HT-29 (cell line): ENCODE measurements at places on chromosomes 5 and 9.
A peak's percentile ranks its signal among the peaks of the same experiment; 100 is the strongest.

- DNase-seq = no peak
These were observed 625.3 kb upstream of the DMAC1 start for GRCh38 chr9:8424786-8425410.

DNA sequence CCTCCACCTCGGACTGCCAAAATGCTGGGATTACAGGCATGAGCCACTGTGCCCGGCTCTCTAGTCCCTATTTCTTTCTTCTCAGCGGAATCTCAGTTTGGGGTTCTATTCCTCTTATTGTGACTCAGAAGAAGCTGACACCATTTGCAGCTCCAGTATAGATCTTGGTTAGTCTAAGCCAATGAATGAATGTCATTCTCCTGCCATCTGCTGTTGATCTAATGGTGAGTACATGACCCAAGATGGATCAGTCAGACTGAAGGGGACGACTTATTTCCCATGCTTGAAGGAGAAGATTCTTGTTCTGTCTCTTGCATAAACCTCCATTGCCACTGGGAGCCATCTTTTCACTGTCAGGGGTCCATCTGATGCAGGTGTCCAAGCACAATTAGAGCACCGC, 76.0 kb upstream of the KLF9 start:
- DNase-seq = no peak

DNA sequence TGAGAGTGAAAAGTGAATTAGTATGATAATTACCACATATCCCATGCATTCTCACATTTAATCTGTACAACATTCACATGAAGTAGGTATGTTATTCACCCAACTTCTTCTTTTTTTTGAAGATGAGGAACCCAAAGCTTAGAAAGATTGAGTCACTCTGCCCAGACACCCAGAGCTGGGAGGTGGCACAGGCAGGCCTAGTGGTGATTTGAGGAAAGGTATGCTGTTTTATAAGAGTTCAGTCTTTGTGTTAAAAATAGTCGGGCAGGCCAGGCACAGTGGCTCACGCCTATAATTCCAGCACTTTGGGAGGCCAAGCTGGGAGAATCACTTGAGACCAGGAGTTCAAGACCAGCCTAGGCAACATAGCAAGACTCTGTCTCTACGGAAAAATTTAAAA, 285.3 kb downstream of the NR3C1 start:
- DNase-seq = no peak

- DNase-seq = peak; percentile 66
These were observed at the start of gene CARD6 for GRCh38 chr5:40841068-40841805. Gene CARD6 (plus strand): TSS chr5:40841367. CDS start chr5:40841383, 16 bp downstream.

- DNase-seq = no peak
These were observed 23.6 kb upstream of the CDK5RAP2 start for GRCh38 chr9:120603591-120603990.

- DNase-seq = peak; percentile 13
These were observed 25.2 kb upstream of the SYNPO start for GRCh38 chr5:150615141-150615699.

DNA sequence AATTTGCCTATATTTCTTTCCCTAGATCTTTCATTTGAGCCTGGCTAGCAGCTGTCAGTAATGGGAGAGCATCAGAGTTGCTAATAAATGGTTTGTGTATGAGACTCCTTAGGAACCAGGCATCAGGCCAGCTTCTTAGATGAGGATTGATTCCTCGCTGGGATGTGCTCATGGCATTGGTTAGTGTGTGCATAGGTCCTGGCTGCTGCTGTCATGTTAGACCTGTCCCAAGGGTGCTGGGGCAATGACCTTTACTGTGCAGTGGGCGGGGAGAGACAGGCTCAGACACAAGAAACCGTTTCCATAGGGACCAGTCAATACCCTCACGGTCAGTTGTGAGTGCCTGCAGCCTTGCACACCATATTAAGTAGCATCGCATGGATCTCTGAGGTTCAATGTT, 112.3 kb upstream of the NR3C1 start:
- no peak for DNase-seq

GRCh38 chr9:94082553-94082952, 1.7 kb upstream of the PTPDC1 start:
- no peak for DNase-seq

DNA sequence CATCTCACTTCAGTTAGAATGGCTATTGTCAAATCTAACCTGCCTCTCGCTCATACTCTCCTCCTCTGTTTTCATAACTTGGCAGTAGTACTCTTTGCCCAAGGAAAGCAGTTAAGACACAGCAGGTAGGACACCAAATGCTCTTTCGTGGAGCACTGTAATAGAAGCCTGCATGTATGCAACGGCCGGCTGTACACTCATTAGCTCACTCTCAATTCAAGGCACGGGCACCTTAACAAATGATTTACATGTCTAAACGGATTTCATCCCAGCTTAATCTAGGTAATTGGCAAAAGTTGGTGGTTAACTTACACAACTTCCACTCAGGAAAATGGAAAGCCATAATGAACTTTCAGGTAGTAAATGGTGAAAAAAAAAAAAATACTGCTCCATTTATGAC, 14.9 kb downstream of the DEPDC1B start:
- no peak for DNase-seq

DNA sequence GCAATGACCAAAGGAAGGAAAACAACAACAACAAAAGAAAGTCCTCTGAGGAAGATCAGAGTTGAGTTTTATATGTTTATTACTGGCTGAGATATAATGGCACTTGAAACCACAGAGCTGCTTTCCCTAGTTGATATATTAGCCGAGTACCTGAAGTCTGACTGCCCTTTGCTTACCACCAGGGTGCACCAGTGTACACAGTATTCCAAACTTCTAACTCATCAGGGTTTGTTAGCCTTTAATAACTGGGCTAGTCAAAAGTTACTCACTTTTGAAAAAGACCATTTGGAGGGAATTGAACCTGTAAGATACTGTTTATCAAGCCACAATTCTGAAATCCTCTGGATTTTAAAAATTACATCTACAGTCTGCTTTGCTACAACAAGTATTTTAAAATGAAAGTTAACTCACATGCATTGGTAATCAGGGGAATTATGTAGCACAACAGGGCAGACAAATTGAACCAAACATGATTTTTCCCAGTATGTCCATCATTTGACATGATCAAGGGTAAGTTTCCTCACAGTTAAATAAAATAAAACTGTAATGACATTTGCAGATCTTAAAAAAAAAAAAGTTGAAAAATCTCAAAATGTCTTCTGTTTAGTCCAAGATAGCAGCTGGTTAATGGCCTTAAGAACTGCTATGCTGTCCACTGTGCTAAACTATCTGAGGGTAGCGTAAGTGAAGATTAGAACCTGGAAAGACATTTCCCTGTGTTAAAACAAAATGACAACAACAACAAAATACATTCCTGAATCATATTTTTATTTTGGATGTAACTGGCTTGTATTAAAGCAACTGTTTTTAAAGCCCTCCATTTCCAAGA, 57.3 kb upstream of the C6 start:
- DNase-seq = peak; percentile 61

- DNase-seq = no peak
These were observed 133.6 kb upstream of the NR3C1 start for GRCh38 chr5:143537056-143537455.

DNA sequence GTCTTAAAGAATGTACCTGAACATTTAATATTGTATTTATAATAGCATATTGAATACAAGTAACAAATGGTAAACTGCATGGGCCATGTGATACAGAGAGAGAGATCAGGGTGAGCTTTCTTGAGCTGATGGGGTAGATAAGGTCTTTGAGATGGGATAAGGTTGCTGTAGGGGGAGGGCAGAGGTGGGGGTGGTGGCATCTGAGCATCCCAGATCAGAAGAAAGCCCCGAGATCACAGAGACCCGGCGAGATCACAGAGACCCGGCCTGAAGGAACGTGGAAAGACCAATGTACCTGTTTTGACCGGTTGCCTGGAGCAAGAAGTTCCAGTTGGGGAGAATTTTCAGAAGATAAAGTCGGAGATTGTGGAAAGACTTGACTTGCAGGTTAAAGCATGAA, 6.6 kb downstream of the SMARCA2 start:
- no peak for DNase-seq

DNA sequence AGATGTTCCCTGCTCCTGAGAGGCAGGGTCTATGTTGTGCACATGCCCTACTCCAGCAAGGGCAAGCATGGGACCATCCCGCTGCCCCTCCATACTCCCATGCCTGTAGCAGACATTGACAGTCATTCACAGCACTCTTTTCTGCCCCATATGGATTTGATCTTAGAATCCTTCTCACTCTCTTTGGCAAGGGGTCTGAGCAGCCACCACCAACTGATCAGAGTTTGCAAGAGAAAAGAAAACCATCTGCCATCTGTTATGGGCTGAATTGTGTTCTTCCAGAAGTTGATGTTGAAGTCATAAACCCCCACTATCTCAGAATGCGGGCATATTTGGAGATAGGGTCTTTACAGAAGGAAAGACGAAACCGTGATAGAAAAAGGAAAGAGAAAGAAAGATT, 315.1 kb upstream of the CLINT1 start:
- no peak for DNase-seq

DNA sequence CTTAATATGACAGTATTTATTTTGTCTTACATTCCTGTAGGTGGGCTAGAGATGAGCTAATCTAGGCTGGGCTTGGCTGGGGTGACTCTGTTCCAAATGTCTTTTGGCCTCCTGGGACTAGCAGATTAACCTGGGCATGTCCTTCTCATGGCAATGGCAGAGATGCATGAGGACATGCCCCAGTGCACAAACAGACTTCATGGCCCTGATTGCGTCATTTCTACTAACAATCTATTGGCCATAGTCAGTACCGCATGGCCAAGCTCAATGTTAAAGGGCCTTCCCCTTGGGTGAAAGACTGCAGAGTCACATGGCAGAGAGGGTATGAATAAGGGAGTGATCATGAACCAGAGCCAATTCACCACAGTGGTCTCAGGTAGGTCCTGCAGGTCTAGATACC, 313.4 kb downstream of the MSX2 start:
- DNase-seq = no peak

- DNase-seq = no peak
These were observed 488.2 kb downstream of the TLE4 start for GRCh38 chr9:80059979-80060378.

- DNase-seq = no peak
These were observed 75.4 kb upstream of the ZFAND5 start for GRCh38 chr9:72440378-72440777.

DNA sequence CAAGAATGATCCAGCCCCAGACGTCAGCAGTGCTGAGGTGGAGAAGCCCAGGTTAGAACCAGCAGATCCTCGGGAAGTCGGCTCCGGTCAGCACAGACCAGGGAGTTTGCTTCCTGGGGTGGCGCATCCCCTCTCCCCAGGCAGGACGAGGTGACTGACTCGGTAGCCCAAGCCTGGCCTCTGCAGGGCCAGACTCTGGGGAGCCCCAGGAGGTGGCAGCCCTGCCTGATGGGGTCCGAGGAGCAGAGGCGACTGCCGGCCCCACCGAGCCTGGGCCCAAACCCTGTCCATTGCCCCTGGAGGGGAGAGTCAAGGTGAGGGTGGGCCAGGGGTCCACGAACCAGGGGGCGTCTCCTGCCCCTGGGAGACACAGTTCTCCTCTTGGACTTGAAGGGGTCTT, 52.9 kb upstream of the SARDH start:
- no peak for DNase-seq

DNA sequence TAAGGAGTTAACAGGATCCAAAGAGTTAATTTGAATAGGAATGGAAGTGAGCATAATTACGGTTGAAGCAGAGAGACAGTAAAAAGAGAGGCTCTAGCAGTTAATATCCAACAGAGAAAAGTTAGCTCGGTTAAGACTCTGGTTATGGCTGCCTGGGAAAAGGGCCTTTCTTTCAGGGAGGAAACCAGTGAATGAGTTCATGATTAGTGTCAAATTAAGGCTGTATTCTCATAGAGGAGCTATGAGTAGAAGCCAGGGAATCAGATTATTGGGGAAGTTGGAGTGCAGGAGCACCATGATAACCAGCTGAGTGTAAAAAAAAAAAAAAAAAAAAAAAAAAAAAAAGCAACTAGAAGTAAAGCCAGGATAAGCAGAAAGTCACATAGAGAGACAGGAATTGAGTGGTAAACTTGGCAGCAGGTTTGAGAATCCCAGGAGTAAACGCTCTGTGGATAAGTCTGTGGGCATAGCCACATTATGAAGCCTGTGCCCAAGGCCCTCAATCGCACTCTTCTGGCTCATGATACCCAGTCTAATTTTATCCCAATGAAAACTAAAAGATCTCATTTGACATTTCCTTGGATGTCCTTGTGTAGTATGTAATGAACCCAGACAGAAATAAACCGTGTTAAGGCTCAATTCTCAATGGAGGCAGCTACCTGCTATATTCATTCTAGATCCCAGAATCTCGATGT, 372.6 kb upstream of the MPDZ start:
- DNase-seq = no peak

- DNase-seq = peak; percentile 60
These were observed 818.2 kb downstream of the TLR4 start for GRCh38 chr9:118522093-118523028.

DNA sequence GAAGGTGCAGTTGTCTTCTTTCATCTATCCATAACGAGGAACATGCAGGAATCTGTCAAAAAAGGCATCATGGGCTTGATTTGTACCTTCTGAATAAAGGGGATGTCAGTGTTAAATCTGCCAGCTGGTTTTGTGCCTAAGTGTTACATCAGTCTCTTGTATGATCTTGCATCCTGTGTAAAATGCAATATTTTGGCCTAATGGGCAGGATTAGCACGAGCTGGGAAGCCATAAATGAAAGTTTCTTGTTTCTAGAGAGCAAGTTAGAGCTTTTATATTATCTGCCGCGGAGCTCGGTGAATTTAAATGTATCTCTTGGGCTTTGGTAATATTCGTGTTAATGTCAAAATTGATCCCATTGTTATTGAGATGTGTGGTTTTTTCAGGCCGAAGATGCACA, 526.1 kb upstream of the WWC1 start:
- no peak for DNase-seq

GRCh38 chr5:32707418-32707997, 3.6 kb upstream of the NPR3 start:
- peak; percentile 40 for DNase-seq

DNA sequence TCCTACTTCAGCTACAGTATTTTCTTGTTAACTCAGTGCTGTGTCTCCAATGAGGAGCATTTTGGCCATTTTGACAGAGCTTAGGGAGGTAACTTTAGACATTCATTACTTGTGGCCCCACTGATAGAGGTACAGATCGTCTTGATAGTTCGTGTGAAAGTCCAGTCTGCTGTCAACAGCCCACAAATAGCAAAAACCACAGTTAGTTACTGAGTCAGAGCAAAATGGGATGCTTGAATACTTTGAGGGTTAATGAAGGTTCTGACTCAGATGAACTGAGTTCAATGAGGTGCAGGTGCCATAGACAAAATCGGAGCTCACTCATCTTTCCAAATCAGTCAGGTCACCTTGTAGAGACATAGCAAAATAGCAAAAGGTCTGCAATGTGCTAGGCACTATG, 163.1 kb upstream of the TLE4 start:
- no peak for DNase-seq

- no peak for DNase-seq
These were observed 159.2 kb upstream of the ALDH1B1 start for GRCh38 chr9:38233343-38233742.
